ENCODE measurements at places on chromosomes 11 and 22.

- peak; percentile 92 for DNase-seq
Measured at GRCh38 chr22:36327922-36328551, 59.7 kb downstream of the MYH9 start.

- DNase-seq = peak; percentile 49
Measured at GRCh38 chr11:69470793-69471728, 10.4 kb upstream of the LINC01488 start.

DNA sequence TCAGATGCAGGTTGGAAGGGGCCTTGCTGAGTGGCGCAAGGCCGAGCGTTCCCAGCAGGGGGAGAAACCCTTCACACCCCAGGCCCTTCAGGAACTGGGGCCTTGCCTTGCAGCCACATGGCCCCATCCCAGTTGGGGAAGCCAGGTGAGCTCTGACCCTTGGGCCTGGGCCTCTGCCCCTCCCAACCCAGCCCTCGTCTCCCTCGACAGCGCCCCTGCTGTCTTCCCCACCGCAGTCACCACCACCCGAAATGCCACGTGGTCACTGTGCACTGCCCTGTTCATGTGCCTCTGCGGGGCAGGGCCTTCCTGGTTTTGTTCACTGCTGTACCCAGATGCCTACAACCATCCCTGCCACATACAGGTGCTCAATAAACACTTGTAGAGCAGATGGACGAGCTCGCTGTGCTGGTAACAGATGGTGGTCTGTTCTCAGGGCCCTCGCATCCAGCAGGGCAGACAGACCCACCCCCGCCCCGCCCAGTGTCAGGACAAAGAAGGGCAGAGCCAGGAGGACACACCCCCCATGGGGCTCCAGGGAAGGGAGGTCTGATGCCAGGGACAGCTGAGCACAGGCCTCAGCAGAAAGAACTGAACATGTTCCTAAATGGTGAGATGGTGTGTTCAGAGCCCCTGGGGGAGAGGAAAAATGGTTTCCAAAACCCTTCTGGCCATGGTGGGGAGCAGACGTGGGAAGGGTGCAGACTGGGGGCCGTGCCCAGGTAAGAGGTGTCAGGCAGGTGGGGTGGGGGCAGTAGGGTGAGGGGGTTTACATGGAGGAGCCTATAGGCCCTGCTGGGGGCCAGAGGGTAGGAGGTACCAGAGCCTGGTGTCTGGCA is 3.7 kb downstream of the POLR2L start:
- no peak for DNase-seq

GRCh38 chr11:62030071-62030684 is 62.7 kb upstream of the FTH1 start:
- DNase-seq = no peak

GRCh38 chr11:251550-251949 is 14.8 kb downstream of the PSMD13 start:
- no peak for DNase-seq

- no peak for DNase-seq
Measured at GRCh38 chr22:29463629-29464028, 16.4 kb upstream of the NEFH start.

- DNase-seq = peak; percentile 32
Measured at GRCh38 chr11:8577791-8578581, 16.0 kb downstream of the STK33 start.

DNA sequence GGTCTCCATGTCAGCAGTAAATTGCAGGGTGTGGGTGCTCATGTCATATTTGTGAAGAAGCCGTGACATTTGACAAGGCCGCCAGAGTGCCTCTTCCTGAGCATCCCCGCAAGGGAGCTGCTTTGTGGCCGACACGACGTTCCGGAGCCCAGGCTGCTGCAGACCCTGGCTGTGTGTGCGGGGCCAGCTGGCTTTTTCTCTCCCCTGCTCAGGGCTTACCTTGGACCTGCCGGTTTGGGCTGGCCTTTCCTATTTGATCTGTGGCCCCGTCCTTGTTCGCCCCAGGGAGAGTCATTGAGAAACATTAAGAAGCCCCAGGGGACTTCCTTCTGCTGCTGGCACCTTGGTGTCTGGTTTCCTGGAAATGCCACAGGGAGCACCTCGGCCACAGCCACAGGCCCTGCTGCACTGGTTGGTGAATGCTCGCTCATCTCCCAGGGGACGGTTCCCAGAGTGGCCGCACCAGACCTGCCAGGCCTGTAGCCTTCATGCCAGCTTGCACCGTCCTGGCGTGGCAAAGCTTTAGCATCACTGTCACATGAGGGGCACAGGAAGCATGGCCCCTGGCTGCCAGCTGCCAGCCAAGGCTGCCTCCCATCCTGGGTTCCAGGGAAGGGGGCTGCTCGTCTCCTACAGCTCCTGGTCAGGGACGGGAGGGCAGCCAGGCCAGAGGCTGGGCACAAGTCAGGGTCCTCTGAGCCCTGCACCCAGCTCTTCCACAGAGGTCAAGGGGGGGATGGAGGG is 5.4 kb downstream of the GRK2 start:
- DNase-seq = no peak

GRCh38 chr11:130718120-130718519 is 198.2 kb downstream of the SNX19 start:
- DNase-seq = no peak

GRCh38 chr22:49282596-49282995 is 545.1 kb downstream of the BRD1 start:
- DNase-seq = no peak

GRCh38 chr11:70207531-70208131 is 4.5 kb downstream of the FADD start:
- DNase-seq = no peak

DNA sequence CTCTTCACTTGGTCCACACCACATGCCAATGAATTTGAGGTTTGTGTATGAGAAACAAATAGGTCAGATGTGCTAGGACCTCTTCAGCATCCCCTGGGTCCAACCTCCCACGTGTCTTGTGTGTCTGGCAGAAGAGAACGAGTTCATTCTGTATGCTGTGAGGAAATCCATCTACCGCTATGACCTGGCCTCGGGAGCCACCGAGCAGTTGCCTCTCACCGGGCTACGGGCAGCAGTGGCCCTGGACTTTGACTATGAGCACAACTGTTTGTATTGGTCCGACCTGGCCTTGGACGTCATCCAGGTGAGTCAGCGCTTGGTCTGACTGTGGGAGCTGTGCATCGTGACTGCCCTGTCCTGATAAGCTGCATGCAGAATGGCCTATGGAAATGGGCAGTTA is 101.0 kb upstream of the SORL1-AS1 start:
- DNase-seq = peak; percentile 7

- DNase-seq = no peak
Measured at GRCh38 chr11:8261291-8261690, 2.4 kb downstream of the LMO1 start.

DNA sequence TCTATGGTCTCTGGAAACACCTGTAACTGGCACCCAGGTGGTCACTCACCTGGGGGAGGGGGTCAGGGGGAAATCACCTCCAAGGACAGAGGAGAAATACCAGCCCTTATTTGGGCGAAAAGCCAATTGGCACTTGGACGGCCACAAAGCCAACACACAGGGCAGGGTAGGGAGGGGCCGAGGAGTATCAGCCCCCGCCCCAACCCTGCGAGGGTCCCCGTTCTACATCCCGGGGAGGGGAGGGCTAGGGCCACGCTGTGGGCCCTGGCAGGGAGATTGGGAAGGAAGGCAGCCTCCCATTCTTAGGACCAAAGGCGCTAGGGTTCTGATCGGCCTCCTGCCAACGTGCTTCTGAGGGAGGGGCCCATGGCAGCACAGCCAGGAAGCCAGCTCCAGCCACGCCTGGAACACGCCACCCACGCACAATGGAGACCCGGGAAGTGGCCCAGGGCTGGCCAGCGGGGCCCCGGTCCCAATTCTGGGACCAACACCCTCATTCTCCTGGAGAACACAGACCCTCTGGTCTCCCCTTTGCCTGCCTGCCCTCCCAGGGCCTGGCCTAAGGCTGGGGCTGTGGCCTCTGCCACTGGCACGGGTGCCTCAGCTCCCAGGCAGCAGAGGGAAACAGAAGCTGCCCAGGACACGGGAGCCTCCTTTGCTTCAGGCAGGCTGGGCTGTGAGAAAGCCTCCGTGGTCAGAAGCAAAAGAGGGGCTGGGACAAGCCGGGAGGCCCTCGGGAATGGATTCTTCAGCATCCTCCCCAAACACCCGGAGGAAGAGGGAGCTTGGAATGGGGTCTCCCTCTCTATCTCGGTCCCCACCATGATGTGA is 7.4 kb downstream of the CBX6 start:
- no peak for DNase-seq

- DNase-seq = peak; percentile 76
Measured at GRCh38 chr22:31148953-31149627, 8.8 kb upstream of the PLA2G3 start.

GRCh38 chr11:99376463-99376862 is 355.7 kb downstream of the CNTN5 start:
- peak; percentile 4 for DNase-seq

DNA sequence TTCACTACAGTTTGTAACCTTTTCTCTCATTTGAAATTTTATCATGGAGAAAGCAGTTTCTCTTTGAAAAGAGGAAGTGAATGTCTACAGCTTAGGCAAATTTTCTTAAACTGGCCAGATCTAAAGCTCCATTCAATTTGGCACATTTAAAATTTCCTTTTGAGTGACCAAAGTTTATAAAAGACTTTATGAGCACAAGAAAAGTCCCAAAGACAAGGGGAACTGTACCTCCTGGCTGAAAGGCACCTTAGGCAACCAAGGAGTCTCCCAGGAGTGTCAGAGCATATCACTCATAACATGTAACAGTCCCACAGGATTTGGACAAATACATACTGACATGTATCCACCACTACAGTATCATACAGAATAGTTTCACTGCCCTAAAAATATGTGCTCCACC is 41.3 kb downstream of the NARS2 start:
- no peak for DNase-seq

- DNase-seq = no peak
Measured at GRCh38 chr11:75413864-75414263, 14.5 kb downstream of the RPS3 start.

DNA sequence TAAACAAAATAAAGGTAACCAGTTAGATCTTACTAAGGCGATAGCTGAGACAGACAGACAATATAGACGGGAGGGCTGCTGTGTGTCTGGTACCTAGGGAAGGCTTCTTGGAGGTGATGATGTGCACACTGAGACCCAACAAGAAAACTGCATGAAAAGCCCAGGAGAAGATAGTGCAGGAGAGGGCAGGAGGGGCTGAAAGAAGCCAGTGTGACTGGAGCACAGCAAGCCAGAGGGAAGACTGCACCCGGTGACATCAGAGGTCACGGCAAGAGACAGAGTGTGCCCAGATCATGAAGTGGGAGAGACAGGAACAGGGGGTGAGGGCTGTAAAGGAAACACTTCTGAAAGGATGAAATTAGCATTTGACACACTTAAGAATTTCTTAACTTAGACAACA is 266.3 kb downstream of the BRD1 start:
- no peak for DNase-seq

- DNase-seq = peak; percentile 84
Measured at GRCh38 chr11:75429902-75430713, 2.9 kb downstream of the KLHL35 start.

- DNase-seq = peak; percentile 97
Measured at GRCh38 chr11:86743223-86744118, 56.9 kb upstream of the PRSS23 start.

DNA sequence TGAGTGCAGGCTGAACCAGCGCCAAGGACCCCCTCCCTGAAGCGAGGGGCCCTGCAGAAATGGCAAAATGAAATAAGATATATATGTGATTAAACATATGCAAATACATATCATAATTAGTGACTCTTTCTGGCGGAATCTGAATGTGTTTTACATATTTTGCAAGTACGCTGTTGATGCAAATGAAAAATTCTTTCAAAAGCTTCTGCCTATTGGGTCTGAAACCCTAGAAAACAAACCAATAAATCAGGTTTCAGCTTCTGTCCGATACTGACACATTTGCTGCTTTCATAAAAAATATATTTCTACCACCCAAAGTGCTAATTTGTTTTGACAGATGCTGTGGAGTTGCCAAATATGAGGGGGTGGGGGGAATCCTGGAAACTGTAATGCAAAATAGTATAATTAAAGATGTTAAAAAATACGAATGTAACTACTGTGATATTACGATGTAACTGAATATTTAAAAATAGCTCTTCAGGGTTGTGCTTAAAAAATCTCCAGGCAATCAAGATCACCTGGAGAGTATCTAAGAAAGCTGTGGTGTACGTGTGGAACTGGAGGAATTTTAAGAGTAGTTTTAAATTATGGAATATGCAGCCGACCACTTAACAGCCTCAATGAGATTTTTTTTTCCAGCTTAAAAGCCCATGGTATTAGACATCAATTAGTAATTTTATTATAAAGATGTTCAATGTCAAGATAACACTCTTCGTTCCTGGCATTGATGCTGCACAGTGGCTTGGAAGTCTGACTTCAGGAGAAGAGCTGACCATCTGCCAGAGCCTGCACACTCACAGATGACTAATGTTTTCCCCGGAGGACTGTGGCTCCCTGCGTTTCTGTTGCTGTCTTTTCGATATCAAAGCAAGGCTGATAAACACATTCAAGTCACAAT is 122.2 kb upstream of the RCN1 start:
- DNase-seq = peak; percentile 65

DNA sequence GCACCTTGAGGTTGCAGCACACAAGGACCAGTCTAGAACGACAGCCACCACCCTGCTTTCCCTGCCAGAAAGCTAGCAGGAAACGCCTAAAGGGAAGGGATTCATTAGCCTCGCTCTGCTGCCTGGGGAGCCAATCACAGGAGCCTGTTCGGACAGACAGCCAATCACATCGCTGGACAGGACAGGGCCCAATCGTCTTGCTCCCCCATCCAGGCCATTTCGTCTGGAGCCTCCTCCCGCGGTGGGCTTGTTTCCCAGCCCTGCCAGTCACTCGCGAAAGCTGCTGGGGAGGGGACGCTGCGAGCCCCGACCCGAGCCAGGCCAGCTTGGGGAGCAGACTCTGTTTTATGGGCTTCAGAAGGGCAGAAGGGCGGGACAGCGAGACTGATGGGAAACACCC is 79.8 kb upstream of the NCAM1 start:
- peak; percentile 76 for DNase-seq

DNA sequence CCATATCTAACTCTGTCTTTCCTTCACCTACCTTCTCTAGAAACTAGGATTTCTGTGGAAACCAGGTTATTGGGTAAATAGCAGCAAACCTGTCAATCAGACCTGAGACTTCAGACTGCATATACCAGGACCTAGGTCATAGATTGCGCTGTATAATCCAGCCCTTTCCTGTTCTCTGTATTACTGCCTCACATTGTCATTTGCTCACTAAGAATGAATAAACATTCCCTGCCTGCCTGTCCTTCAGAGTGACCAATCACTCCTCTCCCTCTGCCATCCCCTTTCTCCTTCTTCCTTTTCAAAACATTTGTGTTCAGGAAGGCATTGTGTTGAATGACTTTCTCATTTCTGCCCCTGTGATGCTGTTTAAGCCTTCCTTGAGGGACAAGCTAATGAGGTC is 14.1 kb upstream of the FZD4 start:
- peak; percentile 45 for DNase-seq
